ENCODE measurements at places on chromosomes 16 and 17.

GRCh38 chr17:78575340-78575739 is 1.9 kb downstream of the DNAH17 start:
- DNase-seq: no peak

DNA sequence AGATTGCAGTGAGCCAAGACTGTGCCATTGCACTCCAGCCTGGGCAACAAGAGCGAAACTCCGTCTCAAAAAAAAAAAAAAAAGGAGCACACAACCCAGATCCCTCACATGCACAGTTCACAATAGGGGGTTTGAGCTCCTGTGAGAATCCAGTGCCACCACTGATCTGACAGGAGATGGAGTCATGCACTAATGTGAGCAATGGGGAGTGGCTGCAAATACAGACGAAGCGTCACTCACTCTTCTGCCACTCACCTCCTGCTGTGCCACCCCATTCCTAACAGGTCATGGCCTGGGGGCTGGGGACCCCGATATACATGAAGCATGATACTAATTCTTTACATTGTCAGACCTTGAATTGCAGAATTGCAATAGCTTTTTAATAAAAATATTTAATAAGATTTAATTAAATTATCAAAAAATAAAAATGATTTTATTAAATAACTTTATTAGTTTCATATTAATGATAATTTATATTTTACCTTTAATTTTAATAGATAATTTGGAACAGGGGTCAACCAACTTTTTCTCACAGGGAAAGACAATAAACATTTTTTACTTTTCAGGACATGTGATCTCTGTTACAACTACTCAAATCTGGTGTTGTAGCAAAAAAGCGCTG is 171.4 kb downstream of the COPRS start:
- no peak for DNase-seq

DNA sequence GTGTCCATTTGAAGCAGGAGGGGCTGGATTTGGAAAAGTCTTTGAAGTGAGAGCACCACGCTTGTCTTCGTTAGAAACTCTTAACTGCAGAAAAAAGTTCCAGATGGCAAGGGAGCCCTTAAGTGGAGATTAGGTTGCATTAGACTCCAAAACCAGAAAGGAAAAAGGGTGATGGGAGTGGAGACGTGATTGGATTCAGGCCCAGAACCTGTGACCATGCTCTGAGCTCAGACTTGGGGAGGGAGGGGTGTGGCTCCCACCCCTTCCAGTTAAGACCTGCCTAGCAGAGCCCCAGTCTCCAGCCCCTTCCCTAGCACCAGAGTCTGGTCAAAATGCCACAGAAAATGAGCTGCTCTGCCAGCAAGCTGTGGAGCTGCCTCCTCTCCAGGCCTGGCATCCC is 6.4 kb upstream of the LGALS9 start:
- no peak for DNase-seq

DNA sequence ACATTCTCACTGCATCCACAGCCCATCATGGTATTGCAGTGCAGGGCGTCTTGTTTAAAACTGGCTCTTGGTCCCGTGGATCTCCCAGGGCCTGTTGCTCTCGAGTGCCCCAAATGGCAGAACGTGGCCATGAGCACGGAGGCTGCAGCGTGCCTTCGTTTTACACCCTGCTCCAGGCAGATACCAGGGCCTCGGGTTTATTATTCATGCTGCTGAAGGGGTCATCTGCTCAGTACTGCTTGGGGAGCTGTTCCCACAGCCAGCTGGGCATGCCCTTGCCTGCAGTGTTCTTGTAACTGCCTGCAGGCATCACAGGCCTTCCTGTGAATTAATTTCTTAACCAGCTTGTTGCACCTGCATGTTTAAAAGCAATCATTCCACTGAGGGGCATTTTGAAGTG is 129.7 kb upstream of the CHMP6 start:
- DNase-seq: peak; percentile 68

- DNase-seq: peak; percentile 33
These were observed 21.9 kb downstream of the ST3GAL2 start for GRCh38 chr16:70416748-70417616.

DNA sequence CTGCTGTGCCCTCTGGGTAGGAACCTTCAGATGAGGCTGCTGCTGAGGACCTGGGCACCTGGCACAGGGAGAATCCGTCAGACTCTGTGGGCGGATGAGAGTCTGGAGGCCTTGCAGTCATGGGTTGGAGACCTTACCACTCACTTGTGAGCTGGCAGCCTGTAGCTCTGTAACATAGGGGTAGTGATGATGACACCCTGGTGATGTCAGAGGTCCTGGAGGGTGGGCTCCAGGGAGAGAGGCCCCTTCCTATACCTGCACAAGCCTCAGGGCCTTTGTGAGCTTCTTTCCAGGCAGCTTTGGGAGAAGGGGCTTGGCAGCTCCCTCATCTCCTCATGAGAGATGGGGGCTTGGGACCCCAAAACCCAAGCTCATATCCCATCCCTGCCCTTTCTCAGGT is 1.6 kb downstream of the MIEF2 start:
- no peak for DNase-seq

- no peak for DNase-seq
These were observed 17.5 kb downstream of the PLD6 start for GRCh38 chr17:17188586-17188985.

DNA sequence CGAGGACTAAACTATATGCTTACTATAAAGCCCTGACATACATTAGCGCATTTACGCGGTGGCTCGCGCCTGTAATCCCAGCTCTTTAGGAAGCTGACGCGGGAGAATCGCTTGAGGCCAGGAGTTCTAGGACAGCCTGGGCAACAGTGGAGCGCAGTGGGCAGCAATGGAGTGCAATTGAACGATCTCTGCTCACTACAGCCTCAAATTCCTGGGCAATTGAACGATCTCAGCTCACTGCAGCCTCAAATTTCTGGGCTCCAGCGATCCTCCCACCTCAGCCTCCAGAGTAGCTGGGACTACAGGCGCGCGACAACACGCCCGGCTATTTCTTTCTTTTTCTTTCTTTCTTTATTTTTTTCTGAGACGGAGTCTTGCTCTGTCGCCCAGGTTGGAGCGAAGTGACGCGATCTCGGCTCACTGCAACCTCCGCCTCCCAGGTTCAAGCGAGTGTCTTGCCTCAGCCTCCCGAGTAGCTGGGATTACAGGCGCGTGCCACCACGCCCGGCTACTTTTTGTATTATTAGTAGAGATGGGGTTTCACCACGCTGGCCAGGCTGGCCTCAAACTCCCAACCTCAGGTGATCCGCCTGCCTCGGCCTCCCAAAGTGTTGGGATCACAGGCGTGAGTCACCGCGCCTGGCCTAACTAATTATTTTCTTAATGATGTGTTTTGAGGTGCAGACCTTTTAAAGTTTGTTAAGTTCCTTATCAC is 506 bp upstream of the COG7 start:
- no peak for DNase-seq

DNA sequence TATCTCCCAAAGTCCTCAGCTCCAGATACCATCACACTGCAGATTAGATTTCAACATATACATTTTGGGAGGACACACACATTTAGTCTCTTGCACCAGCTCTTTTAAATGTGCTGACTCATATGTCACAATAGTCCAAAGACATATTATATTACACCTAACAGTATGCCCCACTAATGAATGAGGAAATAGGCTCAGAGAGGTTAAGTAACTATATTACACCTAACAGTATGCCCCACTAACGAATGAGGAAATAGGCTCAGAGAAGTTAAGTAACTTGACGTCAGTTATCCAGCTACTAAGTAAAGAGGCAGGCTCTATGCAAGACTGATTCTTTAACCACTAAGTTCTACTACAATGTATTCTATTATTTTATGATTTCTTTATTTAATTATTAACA is 9.7 kb downstream of the IRX6 start:
- DNase-seq: no peak

- DNase-seq: no peak
These were observed 11.2 kb downstream of the MRPL27 start for GRCh38 chr17:50361561-50362480.

GRCh38 chr17:48738424-48738802 is 9.9 kb upstream of the HOXB13 start:
- DNase-seq: no peak

GRCh38 chr16:83433201-83433600 is 374.6 kb upstream of the HSBP1 start:
- DNase-seq: no peak

GRCh38 chr17:78396441-78397337 is 18.2 kb downstream of the PGS1 start:
- no peak for DNase-seq

- DNase-seq: peak; percentile 77
These were observed 71.2 kb upstream of the LGALS9 start for GRCh38 chr17:27559506-27560481.

- DNase-seq: no peak
These were observed 22.5 kb downstream of the NPRL3 start for GRCh38 chr16:116015-116414.

- DNase-seq: no peak
These were observed 12.5 kb downstream of the SLC7A5 start for GRCh38 chr16:87856791-87857228.

DNA sequence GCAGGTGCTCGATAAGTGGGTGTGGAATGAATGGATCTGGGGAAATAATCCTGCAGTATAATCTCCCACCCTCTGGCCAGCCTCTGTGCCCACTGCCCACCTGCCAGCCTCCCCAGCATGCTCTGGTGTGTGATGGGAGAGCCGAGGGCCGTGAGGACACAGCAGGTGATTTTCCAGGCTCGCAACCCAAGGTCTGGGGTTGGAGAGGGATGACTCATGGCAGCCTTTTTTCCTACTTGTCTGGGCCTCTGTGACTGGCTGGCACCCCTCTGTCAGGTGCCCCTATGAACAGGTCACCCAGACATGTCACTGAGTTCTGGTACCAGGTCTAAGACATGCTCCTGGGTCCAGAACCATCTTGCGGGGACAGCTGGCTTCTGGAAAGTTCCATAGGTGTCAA is 385.7 kb upstream of the TNRC6C start:
- DNase-seq: peak; percentile 75

DNA sequence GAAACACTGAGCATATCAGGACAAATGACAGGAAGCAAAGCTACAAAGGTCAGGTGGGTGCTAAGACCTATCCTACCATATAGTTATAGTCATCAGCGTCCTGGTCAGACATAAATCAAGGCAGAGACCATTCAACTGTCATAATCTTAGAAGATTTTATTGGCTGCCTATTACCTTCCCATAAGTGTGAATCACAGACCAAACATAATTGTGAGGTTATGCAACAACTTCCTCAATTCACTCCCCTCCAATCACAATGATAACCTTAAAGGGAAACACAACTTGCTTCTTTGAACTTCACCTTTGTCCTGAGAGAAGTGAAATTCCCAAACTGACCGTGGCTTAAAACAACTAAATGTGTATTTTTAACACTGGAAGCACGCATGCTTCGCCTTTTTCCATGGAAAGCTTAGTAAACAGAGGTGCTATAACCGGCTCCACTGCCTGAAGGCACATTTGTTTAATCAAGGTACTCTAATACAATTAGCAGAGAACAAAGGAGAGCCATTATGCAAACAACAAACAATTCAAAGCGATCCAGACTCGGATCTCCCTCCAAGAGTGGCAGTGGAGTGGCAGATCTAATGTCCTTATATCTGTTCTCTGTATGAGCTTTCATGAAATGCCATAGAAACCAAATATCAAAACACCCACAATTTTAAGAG is 84.9 kb downstream of the TMEM114 start:
- no peak for DNase-seq

GRCh38 chr17:65154770-65155589 is 17.8 kb downstream of the RGS9 start:
- no peak for DNase-seq

- no peak for DNase-seq
These were observed 60.6 kb upstream of the TMEM97 start for GRCh38 chr17:28258347-28258887.

- no peak for DNase-seq
These were observed 50.3 kb downstream of the BMERB1 start for GRCh38 chr16:15484662-15485061.

DNA sequence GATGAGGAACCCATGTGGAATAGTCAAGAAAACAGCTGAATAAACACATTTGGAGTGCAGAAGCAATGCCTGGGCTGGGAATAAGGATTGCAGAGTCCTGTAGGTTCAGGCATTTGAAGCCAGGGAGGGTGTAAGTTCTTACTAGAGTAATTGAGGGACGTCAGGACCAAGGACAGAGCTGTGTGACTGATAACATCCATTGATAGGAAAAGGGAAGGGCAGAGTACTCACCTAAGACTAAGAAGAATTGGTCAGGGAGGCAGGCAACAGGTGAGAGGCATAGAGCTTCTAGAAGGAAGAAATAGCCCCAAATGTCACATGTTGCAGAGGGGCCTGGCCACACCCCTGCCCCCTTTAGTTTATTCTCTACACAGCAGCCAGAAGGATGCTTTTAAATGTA is 79.8 kb upstream of the TMEM132E start:
- no peak for DNase-seq

GRCh38 chr17:59485946-59486345 is 79.5 kb upstream of the DHX40 start:
- no peak for DNase-seq

GRCh38 chr17:70604854-70605253 is 435.5 kb downstream of the KCNJ2 start:
- no peak for DNase-seq

DNA sequence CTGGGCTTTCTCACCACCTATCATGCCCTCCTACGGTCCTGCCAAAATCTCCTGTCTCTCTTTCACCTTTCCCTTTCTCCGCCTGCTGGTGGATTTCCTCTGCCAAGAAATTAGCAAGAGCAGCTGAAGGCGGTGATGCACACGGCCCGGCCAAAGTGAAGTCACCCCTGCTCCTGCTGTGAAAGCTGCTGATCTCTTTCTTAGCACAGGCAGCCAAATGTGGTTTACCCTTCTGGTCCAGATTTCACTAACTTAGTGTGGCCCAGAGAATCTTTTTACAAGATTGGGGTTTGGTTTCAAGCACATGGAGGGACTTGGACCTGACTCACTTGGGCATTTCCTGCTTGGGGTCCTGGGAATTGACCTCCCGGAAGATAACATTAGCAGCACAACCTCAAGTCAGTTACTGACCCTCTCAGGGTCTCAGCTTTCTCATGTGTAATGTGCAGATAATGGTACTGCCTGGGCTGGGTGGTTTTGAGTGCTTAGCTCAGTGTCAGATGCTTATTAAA is 155.7 kb downstream of the SOCS1 start:
- DNase-seq: no peak

DNA sequence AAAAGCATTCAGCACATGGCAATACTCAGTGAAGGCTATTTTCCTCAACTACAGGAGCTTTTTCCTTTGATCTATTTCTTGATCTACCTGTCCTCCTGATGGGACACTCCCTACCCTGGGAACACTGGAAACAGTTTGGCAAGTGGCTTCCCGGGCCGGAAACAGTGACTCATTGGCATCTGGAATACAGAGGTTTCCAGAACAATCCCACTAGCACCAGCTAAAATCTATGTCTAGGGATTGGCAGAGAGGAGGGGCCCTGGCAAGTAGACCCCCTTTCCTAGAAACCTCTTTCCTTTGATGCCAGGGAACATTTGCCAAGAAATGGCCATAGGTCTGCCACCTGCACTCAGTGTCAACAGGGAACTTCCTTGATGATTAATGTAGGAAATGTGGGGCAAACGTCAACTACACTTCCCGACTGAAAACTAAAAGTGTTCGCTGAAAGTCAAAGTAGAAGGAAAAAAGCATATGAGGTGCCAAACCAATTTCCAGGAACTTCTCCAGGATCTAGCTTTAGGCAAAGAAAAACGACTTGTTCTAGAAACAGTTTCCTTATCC is 30.4 kb upstream of the FBXW10B start:
- no peak for DNase-seq

Data from DMS79 treated with DMSO at 0.1 percent for 48 hours (cell line).